ENCODE measurements at places on chromosomes 6 and 20.

DNA sequence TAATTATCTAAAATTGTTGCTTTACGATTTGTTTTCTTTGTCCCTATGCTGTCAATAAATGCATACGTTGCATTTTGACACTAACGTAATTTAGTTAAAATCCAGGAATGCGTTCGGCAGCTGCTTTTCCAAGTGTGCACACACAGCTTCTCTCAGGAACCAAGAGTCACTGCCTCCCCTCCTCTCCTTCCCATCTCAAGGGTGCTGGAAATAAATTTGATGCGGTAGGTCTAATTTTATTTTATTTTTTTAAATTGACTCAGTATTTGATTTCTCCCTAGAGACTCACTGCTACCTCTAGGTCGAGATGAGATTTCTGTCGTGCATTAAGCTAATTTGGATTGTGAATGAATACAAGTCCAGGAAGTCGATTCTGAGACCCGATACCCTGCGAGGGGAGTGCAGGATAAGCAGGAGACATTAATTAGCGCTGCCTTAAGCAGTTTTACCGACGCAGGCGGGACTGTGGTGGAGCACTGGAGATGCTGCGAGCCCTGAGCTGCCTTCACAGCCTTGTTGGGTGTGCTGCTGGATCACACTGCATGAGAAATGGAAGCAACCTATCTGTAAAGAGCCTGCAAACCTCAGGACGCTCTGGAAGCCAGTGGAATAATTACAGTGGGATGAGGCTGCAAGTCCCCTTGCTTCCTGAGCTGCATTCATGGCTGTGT, 381.2 kb downstream of the C6orf118 start:
- no peak for DNase-seq

GRCh38 chr6:24910961-24911725, 24.6 kb downstream of the RIPOR2 start:
- no peak for DNase-seq

DNA sequence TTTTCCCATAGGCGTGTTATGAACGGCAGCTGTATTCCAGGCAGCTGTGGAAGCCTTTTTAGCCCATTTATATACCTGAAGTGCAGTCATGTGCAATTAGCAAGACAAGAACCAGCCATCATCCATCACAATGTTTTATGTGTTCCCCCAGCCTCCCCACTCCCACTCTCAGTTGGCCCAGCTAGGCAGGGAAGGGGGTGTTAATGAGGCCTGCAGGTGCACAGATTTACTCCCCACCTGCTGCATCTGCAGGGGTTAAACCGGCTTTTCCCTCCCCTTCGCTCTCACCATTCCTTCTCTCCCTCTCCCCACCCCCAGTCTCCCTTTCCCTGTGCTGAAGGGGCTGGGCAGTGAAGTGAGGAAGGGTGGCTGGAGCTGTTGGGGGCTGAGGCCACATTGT, 149.8 kb upstream of the AKAP12 start:
- no peak for DNase-seq

DNA sequence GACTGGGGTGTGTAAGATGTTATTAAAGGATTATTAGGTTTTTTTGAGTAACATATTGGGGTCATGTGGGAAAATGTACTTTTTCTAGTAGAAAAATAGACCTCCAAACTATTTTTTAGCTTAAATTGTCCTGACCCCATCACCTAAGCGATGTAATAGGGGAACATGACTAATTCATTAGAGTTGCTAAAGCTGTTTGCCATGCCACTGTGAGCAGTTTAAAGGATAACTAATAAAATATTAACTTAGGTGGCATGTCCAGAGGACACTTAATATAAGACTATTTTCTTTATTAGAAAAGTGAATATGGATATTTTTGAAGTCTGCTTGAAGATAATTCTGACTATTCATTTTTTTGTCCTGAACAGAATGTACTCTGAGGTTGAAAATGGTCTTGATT, 545.9 kb upstream of the BTBD3 start:
- DNase-seq: no peak

DNA sequence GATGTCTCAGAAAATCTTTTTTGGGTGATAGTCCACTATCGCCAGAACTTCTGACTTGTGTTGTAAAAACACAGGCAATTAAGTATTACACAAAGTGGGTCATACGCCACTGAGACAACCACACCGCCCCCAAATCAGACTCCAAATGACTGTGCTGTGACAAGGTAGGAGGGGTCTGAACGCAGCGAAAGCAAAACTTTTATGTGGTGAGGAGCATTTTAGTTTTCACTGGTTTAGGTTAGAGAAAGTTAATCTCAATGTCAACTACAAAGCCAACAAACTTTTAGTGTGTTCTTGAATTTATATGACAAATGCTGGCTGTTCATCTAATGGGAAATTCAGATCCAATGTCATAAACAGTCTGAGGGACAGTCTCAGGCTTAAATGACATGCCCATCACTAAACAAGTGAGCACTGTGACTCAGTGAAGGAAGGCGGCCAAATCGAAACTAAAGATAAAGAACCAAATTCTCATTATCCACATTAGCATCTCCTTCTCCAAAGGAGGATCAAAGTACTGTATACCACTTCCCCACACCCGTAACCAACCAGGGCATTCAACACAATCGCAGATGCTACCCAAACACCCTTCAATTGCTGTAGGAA, 186.7 kb downstream of the GJA10 start:
- peak; percentile 43 for DNase-seq

- DNase-seq: no peak
These were observed 205.2 kb downstream of the FARS2 start for GRCh38 chr6:5466281-5467136.

All from stimulated activated CD8-positive, alpha-beta memory T cell treated with anti-CD3 and anti-CD28 coated beads, Interleukin-12 subunit alpha, Interleukin-12 subunit beta, amount 100 ng/mL, for 1 hour (primary cell).